ENCODE measurements at places on chromosomes 1 and 21.
A peak's percentile ranks its signal among the peaks of the same experiment; 100 is the strongest.

GRCh38 chr1:94616506-94616905 is 74.9 kb upstream of the F3 start:
- no peak for DNase-seq

DNA sequence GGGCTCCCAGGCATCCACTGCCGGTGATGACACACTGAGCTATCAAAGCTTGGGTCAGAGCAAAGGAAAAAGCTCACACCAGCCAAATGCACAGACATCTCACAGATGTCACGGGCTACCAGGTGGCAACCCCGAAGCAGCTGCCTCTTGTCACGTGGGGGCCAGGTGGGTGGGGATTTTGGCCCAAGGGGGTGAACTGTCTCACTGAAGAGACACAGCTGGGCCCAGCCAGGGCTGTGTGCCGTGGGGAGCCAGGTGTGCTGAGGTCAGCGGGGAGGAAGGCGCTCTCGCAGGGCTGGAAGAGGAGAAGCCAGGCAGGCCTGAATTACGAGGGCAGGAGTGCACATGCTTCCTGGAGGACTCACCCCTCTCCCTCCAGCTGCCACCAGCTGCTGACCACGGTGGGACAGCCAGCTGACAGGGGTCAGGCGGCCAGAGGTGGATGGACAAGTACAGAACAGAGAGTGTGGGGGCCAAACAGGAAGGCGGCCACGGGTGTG is 32.4 kb downstream of the KCNN3 start:
- peak; percentile 61 for DNase-seq

- DNase-seq = no peak
These were observed 437.9 kb upstream of the PLXNA2 start for GRCh38 chr1:208681878-208682663.

DNA sequence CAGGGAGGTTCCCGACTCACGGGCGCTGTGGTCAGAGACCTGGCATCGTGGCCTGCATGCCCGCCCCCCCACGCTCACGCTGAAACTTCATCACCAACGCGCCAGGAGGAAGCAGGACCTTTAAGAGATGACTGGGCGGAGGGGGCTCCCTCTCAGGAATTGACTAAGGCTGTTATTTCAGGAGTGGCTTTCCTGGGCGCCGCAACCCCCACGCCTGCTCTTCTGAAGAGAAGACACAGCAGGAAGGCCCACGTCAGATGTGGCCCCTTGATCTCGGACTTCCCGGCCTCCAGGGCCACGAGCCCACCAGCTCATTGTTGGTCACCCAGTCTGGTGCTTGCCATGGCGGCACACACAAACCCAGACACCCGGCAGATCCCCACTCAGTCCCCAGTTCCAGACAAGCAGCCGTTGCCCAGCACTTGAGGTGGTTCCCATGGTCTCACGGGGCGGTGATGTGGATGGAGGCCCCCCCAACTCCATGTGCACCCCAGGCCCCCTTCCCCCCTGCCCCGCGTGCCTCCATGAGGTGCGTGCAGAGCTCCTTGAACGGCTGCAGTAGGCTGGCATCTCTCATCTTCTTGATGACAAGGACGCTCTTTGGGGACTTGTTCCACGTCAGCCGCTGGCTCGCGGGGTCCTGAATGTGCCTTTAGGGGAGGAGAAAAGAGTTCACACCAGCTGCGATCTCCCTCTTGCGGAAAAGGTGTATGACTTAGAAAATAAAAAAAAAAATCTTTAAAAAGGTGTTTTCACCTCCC is 21.4 kb downstream of the NADK start:
- DNase-seq = no peak

DNA sequence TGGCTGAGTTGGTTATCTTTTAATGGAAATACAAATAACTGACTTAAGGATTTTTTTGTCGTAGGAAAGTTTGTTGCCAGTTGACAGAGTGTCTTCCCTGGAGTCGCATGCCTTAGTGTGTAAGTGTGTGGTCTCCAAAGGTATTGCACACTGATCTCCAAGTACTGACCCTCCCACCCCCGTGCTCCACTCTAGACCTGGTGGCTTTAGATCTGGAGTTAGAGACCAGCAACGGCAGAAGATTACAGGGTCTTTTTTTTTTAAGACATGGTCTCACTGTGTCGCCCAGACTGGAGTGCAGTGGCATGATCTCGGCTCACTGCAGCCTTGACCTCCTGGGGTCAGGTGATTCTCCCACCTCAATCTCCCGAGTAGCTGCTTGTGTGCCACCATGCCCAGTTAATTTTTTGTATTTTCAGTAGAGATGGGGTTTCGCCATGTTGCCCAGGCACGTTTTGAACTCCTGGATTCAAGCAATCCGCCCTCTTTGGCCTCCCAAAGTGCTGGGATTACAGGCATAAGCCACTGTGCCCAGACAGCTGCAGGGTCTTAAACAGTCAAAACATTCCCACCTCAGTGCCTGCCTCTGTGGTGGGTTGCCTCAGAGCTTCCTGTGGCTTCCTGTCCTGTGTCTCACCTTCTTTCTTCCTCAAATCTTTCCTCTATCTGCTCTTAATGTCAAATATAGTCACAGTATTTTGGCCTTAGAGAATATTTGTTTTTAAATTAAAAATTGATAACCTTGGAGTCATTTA is 6.9 kb downstream of the TRAPPC10 start:
- no peak for DNase-seq

GRCh38 chr1:186494832-186495271 is 33.9 kb upstream of the PDC start:
- DNase-seq = no peak

DNA sequence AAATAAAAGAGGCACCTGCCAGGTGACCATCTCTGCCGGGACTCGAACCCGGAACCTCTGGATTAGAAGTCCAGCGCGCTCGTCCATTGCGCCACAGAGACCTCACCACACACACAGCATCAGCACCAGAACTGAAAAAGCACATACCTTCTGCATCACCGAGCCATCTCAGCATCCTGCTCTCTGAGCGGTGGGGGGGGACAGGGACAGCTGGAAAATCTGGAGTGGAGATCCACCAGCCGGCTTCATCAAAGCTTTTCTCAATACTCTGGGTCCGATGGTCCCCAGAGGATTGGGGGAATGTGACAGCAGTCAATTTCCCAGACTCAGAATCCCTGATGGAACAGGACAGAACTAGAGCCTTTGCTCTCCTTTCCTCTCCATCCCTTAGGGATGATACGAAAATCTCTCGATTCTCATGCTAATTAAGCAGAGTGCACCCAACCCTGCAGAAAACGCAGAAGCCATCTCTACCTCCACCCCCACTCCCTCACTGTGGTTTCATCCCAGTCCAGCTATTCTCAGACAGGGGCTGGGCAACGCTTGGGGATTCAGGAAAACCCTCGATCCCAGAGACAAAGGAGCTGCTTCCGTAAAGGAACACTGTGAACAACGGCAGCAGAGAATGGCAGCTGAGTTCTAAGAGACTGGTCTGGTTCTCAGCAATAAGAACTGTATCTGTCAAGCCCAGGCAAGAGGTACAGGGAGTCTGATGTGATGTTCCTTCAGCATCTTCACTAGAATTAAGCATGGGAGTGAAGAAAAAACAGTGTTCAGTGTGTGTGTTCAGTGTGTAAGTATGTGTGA is 29.6 kb upstream of the CADM3 start:
- no peak for DNase-seq

GRCh38 chr1:47276850-47277249 is 37.1 kb downstream of the STIL start:
- DNase-seq = no peak

- no peak for DNase-seq
These were observed 20.3 kb downstream of the TSPAN2 start for GRCh38 chr1:115068826-115069585.

GRCh38 chr1:169236143-169236542 is 129.7 kb downstream of the ATP1B1 start:
- DNase-seq = no peak

DNA sequence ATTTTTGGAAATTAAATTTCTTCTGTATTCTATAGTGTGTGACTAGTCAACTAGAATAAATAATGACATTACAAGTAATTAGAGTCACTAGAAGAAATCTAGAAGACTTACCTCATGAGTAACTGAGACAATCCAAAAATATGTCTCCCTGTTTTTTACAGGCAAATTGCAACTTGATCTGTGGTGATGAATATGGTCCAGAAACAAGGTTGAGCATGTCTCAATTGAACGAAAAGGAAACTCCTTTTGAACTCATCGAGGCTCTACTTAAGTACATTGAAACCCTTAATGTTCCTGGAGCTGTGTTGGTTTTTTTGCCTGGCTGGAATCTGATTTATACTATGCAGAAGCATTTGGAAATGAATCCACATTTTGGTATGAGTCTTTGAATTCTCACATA is 36.7 kb downstream of the DHX9 start:
- no peak for DNase-seq

DNA sequence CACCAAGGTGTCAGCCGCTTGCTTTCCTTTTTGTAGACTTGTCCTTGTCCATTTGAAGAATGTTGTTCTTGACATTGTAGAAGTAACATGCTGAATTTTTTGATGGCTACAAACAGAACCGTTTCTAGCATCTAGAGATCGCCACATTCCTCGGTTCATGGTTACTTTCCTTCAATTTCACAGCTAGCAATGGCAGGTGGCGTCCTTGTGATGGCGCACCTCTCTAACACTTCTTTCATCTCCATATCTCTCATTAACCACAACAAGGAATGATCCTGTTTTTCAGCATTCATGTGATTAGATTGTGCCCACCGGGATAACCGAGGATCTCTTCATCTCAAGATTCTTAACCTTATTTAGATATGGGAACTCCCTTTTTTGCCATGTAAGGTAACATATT is 2129.8 kb downstream of the NCAM2 start:
- no peak for DNase-seq

DNA sequence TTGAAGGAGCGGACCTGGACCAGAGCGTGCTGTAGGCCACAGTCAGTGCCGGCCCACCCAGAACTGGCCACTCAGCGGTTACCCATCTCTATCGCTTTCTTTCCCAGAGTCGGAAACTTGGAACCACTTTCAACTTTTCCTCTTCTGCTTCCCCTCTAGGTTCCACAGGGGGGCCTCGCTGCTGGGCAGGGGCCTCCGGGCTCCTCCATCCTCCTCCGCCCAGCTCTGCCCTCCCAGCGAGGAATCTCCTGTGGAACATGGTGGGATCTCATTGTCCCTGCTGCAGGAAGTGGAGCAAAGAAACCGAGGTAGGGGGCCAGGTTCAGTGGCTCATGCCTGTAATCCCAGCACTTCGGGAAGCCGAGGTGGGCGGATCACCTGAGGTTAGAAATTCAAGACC is 139.2 kb downstream of the ETS2 start:
- no peak for DNase-seq

GRCh38 chr1:17287130-17287776 is 20.7 kb upstream of the PADI4 start:
- no peak for DNase-seq

- DNase-seq = no peak
These were observed 40.2 kb downstream of the GREM2 start for GRCh38 chr1:240571782-240572181.

GRCh38 chr1:1098681-1099421 is 17.0 kb downstream of the C1orf159 start:
- no peak for DNase-seq

GRCh38 chr1:160837558-160838205 is 25.0 kb downstream of the CD244 start:
- peak; percentile 67 for DNase-seq

- DNase-seq = no peak
These were observed 22.6 kb upstream of the RNF187 start for GRCh38 chr1:228464487-228464983.

- DNase-seq = no peak
These were observed 1.5 kb downstream of the TNFRSF25 start for GRCh38 chr1:6464514-6464836.

DNA sequence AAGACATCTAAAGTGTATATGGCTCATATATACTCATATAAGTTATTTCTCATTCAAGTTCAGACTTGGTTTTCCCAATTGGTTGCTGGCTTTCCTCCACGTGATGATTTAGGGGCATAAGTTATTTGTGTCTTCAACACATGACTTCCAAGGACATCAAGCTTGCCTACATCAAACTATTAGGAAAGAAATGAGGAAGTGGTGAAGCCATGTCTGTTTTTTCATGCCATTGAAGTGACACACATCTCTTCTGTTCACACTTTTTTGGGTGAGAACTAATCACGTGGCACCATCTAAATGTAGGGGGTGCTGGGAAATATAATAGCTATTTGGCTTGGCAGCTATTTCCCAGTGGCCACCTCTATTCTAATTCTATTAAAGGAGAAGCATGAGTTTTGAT is 282.1 kb downstream of the OMA1 start:
- DNase-seq = no peak

DNA sequence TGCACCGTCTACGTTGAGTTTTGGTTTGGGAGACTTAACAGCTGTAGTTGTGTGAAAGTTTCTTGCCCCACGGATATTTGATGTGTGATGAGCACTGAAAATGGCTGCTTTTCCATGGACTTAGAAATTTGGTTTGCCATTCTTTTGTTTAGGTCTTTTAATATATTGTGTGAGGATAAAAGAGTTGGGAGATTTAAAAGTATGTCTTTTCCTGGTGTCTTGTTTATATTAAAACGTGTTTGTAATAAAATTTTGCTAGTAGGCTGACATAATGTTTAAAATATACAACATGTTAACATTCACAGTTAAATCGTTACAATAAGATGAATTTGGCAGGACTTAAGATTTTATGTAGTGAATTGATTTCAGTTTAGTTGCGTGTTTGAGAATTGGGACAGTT is 106.9 kb downstream of the DYRK1A start:
- no peak for DNase-seq

GRCh38 chr1:7983086-7983778 is 21.7 kb downstream of the PARK7 start:
- no peak for DNase-seq

DNA sequence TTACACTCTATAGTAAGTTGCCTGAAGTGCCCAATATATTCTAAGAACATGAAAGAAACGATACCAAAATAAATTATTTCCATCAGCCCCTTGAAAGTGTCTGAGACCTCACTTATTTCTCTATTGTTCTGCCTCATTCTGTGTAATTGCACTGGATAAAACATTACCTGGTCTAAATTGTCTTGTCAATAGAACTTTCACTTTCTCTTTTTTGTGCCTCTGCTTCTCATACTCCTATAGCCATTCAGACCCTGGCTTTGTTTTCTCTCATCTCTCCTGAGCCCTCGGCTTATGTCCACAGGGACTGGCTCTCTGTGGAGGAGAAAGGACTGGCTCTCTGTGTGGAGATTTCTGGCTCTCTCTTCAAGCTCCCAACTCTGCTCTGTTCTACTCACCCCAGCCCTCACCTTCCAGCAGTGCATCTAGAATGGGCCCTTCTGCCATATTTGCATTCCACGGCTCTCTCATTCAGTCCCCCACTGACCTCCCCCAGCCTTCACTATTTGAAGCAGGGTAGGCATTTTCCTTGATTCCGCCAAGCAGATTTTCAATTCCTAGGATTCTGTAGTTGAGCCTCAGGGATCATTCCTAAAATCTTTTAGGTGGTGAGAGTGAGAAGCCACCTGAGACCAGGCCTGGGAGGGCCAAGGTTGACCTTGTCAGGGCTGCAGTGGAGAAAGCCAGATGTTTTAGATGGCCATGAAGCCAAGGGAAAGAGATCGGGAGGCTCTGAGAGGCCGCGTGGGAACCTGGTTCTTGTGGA is 15.9 kb upstream of the GALNT2 start:
- no peak for DNase-seq

- DNase-seq = no peak
These were observed 364.7 kb downstream of the PTPRU start for GRCh38 chr1:29601021-29601420.

GRCh38 chr1:62068416-62068843 is 126.2 kb upstream of the L1TD1 start:
- no peak for DNase-seq

GRCh38 chr1:19260211-19261138 is 8.9 kb downstream of the MRTO4 start:
- no peak for DNase-seq

- no peak for DNase-seq
These were observed 18.1 kb upstream of the SLC26A9 start for GRCh38 chr1:205961405-205961804.

- DNase-seq = no peak
These were observed 20.9 kb downstream of the TNN start for GRCh38 chr1:175088525-175088951.

Data from GM18507 (cell line).